Lower lobe of right lung (tissue), 2 donors: ENCODE measurements at places on chromosomes 5 and 9. TPM values are rescaled to one million over a fixed set of nuclear protein-coding genes. Genes with fewer than 3 reads are reported as not detected.

DNA sequence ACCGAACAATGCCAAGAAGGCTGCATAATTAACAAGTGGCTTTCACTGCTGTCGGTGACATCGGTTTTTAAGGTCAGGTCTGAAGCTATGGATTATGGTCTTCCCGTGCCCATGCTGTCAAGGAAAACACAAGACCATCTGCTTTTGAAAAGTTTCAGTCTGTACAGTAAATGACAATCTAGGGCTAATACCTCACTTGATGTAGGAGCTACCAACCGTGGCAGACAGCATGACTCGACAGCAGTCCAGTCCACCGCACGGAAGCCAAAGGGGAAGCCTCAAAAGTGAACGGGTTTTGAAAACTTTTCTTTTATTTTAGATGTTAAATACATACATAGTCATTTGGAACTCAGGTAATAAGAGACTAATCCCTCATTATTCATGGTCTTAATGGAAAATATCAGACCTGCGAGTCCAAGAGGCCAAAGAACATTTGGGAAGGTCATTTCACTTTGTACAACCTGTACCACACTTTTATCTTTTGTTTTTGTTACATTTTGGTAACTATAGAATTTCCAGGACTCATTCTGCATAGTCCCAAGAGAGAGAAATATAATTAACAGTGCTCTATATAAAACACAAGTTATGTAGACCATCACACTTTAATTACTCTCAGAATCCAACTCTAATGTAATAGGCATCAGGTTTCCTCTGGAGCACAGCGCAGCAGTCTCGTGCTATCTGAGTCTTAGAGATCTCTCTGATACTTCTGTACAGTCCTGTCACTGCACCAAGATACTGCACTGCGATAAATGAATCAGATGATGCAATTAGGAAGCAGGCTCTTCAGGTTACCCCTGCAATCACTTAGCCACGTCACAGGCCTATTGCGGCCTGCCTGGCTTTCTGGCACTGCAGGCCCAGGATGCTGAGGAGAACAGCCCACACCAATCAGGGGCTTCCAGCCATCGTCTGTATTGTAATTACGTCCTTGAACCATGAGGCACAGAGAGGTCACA is 184.9 kb downstream of the FANCC start:
- no peak for DNase-seq
- H3K27ac ChIP-seq = no peak overlapping the region
- H3K27me3 ChIP-seq = no peaks in the 10 kb centered on the region
- H3K36me3 ChIP-seq = peaks cover 2% of the 10 kb centered on the region
- no peak overlapping the region for H3K4me3 ChIP-seq

DNA sequence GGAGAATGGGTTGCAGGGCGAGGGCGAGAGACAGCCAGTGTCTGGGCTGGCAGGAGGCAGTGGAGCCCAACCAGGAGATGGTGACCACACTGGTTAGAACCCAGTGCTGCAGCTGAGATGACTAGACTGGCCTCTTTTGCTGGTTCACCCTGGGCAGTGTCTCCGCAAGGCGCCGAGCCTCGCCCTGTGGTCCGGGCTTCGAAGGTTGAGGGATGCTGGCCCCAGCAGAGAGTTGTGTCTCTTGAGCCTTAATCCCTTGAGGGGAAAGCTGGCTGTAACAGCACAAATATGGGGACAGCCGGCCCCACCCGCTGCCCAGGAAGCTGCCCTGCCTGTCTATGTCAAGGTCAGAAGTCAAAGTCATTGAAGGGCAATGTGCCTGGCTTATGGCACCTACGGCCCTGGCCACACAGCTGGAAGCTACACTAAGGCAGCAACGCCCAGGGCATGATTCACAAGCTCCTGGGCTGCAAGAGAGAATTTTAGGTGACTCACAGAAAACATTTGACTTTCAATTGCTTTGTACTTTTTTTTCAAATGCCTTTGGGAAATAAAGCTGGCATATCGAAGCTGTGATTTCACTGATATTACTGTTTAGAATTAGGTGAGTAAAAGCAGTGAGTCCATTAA is 33.3 kb downstream of the NKX2-5 start:
- H3K4me1 ChIP-seq = no peaks in the 10 kb centered on the region
- H3K36me3 ChIP-seq = no peaks in the 10 kb centered on the region
- H3K27ac ChIP-seq = no peak overlapping the region
- H3K27me3 ChIP-seq = peaks cover 27% of the 10 kb centered on the region
- no peak overlapping the region for H3K4me3 ChIP-seq

DNA sequence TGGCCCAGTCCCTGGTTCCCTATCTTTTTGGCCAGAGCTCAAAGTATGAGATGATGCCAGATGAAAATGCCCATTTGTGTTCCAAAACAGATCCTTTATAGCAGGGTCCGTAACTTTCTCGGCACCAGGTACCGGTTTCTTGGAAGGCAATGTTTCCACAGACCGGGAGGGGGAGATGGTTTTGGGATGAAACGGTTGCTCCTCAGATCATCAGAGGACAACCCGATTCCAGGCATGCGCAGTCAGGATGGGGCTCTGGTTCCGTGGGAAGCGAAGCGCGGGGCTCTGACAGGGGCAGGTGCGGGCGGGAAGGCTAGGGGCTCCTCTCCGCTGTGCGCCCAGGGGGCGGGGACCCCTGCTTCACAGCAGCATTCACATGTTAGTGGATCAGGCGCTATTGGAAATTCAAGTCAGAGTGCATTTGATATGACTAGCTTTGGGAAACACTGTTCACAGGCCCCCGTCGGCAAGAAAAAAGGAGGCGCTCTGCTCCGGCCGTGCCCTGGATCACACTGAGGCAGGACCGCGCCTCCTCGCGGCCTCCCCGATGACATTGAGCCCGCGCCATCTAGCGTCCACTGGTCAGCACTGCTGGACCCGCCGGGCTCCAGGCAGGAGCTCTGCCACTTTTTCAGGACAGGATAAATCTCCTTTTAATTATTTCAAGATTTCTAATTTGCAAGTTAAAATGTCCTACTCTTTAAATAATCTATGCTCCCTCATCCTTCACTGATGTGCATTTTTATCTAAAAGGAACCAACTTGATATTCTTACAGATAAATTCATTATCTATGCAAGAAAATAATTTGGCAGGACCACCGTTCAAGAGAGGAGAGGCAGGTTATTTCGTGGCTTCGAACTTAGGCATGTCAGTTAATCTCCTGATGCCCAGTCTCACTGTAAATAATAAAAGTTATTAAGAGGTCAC is 190.0 kb downstream of the FANCC start:
- peak overlapping the region; percentile 36 for H3K4me3 ChIP-seq
- H3K36me3 ChIP-seq = no peaks in the 10 kb centered on the region
- H3K27me3 ChIP-seq = no peaks in the 10 kb centered on the region
- H3K27ac ChIP-seq = no peak overlapping the region
- peaks cover 29% of the 10 kb centered on the region for H3K4me1 ChIP-seq

DNA sequence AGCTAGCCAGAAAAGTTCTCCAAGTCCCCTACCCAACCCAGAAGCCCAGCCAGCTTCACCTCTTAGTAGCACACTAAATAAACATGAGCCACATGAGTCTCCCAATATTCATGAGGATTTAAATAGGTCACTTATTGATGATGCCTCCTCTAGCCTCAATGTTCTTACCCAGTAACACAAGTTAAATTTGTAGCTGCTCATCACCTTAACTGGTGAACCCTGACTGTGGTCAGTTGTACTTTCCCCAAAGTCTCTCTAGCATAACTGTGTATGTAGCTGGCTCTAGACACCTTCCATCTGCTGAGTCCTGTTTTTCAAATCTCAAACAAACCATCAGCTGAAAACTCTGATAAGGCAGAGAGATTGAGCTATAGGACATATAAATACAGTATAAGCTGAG is 100.3 kb upstream of the ELAVL2 start:
- DNase-seq = no peak
- H3K36me3 ChIP-seq = no peaks in the 10 kb centered on the region
- no peak overlapping the region for H3K27ac ChIP-seq
- no peaks in the 10 kb centered on the region for H3K27me3 ChIP-seq
- H3K4me3 ChIP-seq = no peak overlapping the region

DNA sequence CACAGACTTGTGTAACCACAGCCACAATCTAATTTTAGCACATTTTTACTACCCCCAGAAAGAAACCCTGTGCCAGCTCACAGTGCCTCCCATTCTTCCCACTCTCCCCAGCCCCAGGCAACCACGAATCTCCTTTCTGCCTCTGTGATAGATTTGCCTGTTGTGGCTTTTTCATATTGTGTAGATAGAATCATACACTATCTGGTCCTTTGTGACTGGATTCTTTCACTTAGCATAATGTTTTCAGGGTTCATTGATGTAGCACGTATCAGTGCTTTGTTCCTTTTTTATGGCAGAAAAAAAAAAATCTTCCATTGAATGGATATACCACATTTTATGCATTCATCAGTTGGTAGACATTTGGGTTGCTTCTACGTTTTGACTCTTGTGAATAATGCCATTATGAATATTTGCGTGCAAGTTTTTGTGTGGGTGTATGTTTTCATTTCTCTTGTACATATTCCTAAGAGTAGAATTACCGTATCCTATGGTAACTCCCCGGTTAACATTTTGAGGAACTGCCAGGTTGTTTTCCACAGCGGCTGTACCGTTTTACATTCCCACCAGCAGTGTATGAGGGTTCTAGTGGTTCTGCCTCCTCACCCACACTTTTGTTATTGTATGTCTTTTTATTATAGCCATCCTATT is 64.5 kb downstream of the RCL1 start:
- no peaks in the 10 kb centered on the region for H3K27me3 ChIP-seq
- no peak overlapping the region for H3K4me3 ChIP-seq
- peaks cover 36% of the 10 kb centered on the region for H3K36me3 ChIP-seq
- H3K27ac ChIP-seq = no peak overlapping the region
- no peaks in the 10 kb centered on the region for H3K4me1 ChIP-seq
- no peak for DNase-seq

- H3K27ac ChIP-seq = no peak overlapping the region
- no peaks in the 10 kb centered on the region for H3K27me3 ChIP-seq
- H3K4me3 ChIP-seq = no peak overlapping the region
- H3K4me1 ChIP-seq = no peaks in the 10 kb centered on the region
- no peak for DNase-seq
These were observed 192.6 kb upstream of the IRX4 start for GRCh38 chr5:2075365-2075764.

DNA sequence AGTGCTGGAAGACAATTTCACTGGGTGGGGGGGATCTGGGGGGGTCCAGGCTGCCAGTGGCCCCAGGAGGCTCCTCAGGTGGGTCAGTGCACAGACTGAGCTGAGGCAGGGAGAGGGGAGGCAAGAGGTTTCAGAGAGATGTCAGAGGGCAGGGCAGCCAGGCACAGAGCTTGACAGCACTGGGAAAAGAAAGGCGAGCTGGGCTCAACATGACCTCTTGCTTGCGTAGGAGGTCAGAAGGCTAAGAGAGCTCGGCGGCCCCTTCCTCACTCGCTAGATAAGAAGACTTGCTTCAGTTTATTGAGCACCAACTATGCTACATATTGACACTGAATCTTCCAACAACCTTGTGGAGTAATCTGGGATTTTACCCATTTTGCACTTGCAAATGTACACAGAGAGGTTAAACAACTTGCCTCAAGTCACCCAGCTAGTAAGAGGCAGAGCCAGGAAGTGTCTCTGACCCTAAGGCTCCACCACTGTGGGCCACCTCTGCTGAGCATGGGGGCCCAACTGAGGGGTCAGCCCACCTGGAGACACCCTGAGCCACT is 3.5 kb downstream of the PDLIM7 start:
- DNase-seq = no peak
- no peaks in the 10 kb centered on the region for H3K27me3 ChIP-seq
- peaks cover 32% of the 10 kb centered on the region for H3K36me3 ChIP-seq

DNA sequence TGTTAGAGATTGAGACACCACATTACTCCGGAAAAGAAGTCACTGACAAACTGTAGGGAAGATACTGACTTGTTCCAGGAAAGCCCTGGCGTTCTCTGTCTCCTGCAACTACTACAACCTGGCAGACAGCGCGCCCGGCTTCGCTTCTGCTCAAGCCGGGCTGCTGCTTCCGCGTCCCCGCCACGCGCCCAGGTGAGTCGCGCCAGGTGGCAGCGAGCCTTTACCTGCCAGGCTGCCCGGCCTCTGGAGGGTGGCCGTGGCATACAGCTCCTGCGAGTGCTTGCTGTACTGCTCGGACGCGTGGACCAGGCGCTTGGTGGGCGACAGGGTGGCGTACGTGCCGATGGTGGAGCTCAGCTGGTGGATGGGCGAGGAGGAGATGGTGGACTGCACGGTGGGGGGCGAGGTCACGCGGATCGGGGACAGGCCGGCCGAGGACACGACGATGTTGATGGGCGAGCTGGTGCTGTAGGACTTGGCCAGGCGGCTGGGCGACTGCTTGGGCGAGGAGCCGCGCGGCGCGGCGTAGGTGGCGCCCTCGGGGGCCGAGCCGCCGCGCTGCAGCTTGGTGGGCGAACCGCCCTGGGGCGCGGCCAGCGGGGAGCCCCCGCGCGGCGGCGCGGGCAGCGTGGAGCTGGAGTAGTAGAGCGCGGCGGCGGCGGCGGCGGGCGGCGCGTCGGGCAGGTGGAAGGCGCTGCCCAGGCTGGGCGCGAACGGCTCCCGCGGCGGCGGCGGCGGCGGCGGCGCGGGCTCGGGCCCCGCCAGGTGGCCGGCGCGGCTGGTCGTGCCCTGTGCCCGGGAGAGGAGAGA is 519.6 kb downstream of the CTNND2 start:
- peaks cover 4% of the 10 kb centered on the region for H3K4me1 ChIP-seq
- peaks cover 29% of the 10 kb centered on the region for H3K27me3 ChIP-seq
- no peak overlapping the region for H3K27ac ChIP-seq

- H3K27ac ChIP-seq = no peak overlapping the region
- DNase-seq = no peak
- no peak overlapping the region for H3K4me3 ChIP-seq
- no peaks in the 10 kb centered on the region for H3K4me1 ChIP-seq
- no peaks in the 10 kb centered on the region for H3K27me3 ChIP-seq
- H3K36me3 ChIP-seq = no peaks in the 10 kb centered on the region
These were observed 37.5 kb upstream of the IQGAP2 start for GRCh38 chr5:76365561-76365960.

DNA sequence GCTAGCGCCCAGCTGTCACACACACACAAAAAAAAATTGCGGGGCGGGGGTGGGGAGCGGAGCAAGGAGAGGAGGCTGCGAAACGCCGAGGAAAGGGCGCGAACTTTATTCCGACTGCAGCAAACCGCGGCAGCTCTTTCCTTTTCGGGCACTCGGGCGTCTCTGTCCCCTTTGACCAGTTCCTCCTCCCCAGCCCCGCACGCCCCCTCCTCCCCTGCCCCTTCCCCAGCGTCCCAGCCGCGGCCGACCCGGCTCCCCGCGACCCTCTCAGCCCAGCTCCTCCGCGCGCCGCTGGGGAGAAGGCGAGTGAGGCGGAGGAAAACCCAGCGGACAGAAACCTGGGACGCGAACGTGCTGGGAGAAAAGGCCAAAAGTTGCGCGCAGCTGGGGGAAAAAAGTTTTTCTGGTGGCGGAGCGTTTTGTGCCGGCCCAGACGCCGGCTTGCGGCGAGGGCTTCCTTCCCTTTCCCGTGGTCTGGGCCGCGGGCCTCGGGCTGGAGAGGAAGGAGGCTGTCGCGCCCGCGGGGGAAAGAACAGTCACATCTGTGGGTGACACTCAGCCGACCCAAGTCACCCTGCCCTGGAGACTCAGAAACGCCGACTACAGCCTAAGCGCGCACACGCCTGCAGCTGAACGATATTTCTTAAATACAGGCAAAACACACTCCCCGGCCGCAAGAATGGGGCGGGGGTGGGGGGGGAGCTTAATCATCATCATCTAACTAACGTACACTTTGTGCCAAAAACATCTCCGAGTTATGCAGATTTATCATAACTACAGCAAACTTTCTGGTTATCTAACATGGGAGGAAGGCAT is 1.1 kb upstream of the BNC2 start:
- no peaks in the 10 kb centered on the region for H3K4me1 ChIP-seq
- H3K27me3 ChIP-seq = peaks cover 9% of the 10 kb centered on the region
- no peaks in the 10 kb centered on the region for H3K36me3 ChIP-seq
- peak overlapping the region; percentile 61 for H3K4me3 ChIP-seq
- H3K27ac ChIP-seq = peak overlapping the region; percentile 73

The TDRD7 gene
- 22.2 TPM for total RNA-seq

The SHISAL2B gene
- total RNA-seq = not detected

The NR4A3 gene
- 1.7 TPM for total RNA-seq

The RALGPS1 gene
- 17.6 TPM for total RNA-seq

The PCDHGB7 gene
- total RNA-seq = 15.9 TPM
